ENCODE measurements at places on chromosomes 11 and 22. TPM values are rescaled to one million over a fixed set of nuclear protein-coding genes. Genes with fewer than 3 reads are reported as not detected.

The LIF gene
- total RNA-seq, result 932 TPM

The ZC3H12C gene
- 16.7 TPM for total RNA-seq

The OR8D2 gene
- not detected for total RNA-seq

The UBQLN3 gene
- not detected for total RNA-seq

The MFRP gene
- total RNA-seq, result not detected

The SLC37A2 gene
- 0.44 TPM for total RNA-seq

The C1QTNF5 gene
- not detected for total RNA-seq

The MMP13 gene
- total RNA-seq, result not detected

DNA sequence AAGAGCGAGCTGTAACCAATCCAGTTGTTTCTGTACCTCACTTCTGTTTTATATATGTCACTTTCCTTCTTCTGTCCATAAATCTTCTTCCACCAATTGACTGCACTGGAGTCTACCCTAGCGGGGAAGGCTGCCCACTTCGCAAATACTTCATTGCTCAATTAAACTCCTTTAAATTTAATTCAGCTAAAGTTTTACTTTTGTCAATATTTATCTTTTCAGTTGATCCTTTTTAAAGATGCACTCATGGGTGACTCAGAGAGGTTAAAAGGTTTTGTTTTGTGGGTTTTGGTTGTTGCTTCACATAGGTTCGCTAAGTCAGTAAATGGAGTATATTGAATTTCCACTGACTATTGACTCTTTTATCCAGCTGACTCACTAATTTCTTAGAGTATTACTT is 597.2 kb downstream of the DLG2 start:
- no peak overlapping the region for H3K27ac ChIP-seq
- DNase-seq, result no peak
- no peaks in the 10 kb centered on the region for H3K27me3 ChIP-seq
- no peak overlapping the region for H3K4me3 ChIP-seq
- no peaks in the 10 kb centered on the region for H3K36me3 ChIP-seq

DNA sequence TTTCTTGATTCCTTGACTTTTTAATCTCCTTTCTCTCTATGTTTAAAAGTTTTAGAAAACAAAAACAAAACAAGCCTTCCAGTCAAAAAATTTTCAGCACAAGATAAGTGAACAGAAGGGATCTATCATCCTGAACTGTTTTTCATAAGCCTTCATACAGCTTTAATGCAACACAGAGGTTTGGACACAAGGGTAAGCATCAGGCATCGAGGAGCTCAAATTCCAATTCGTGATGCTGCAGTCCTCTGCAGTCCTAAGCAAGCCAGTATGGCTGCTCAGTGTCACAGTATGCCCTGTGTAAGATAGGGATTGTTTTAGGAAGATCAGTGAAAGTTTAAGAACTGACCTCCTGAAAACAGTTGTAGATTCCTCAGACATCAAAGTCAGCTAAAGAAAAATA is 740.9 kb downstream of the NTM start:
- H3K27me3 ChIP-seq, result no peaks in the 10 kb centered on the region
- no peak for DNase-seq
- H3K4me1 ChIP-seq, result no peaks in the 10 kb centered on the region
- no peak overlapping the region for H3K4me3 ChIP-seq
- no peaks in the 10 kb centered on the region for H3K36me3 ChIP-seq

- no peak overlapping the region for H3K4me3 ChIP-seq
- H3K36me3 ChIP-seq, result no peaks in the 10 kb centered on the region
- H3K27ac ChIP-seq, result no peak overlapping the region
- no peak for DNase-seq
- peaks cover 20% of the 10 kb centered on the region for H3K4me1 ChIP-seq
Observed at GRCh38 chr11:60966890-60967289, 4.6 kb upstream of the CD6 start.

DNA sequence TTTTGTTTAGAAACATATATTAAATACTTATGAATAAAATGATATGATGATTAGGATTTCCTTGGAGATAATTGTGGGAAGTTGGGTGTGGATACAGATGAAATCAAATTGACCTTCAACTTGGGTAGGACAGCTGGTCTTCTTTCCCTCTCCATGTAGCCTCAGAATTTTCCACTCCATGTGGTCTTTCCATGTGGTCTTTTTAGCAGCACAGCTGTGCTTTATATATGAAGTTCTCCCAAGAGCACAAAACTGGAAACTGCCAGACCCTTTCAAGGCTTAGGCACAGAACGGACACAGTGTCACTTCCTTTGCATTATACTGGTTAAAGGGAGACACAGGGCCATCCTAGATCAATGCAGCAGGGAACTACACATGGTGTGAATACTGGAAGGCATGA is 28.6 kb downstream of the FAM76B start:
- no peak overlapping the region for H3K27ac ChIP-seq
- H3K4me3 ChIP-seq, result no peak overlapping the region
